Tibial nerve (tissue), 4 donors: ENCODE measurements at places on chromosomes 3 and 15. TPM values are rescaled to one million over a fixed set of nuclear protein-coding genes. Genes with fewer than 3 reads are reported as not detected.

DNA sequence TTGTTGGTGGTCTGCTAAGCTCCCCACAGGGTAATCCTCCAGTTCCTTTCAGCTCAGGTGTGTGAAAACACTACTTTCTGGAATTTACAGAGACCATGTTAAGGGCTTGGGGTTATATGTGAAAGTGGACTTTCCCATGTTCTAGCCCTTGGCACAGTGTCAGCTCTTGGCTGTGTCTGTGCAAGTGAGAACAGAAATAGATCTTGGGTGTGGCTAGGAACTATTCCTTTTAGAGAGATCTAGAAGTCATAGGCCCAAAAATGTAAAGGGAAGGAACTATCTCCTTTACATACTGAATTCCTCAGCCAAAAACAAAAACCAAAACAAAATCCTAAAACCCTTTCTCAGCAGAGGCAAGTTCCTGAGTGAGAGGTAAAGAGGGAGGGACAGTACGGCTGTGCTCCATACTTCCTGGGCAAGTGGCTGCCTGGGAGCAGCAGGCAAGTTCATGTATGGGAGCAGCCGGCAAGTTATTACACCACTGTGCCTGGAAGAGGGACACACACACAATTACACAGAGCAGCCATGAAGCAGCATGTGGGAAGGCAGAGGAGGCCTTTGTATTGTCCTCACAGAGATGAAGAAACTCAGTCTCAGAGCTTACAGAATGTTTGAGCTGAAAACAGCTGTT lies 19.9 kb upstream of the C3orf62 start:
- DNase-seq: peak; percentile 33

DNA sequence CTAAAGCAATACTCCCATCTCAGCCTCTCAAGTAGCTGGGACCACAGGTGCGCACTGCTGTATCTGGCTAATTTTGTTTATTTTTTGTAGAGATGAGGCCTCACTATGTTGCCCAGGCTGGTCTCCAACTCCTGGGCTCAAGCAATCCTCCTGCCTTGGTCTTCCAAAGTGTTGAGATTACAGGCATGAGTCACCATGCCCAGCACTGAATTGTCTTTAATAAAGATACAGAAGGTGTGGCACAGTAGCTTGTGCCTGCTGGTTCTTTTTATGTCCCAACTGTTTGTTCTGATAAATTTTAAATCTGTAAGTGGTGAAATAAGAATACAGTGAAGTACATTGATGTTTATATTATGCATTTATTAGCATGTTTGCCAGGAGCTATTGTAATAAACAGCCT lies 20.6 kb upstream of the TRAK1 start:
- no peak for DNase-seq

The SCN11A gene
- total RNA-seq: 0.30 TPM

DNA sequence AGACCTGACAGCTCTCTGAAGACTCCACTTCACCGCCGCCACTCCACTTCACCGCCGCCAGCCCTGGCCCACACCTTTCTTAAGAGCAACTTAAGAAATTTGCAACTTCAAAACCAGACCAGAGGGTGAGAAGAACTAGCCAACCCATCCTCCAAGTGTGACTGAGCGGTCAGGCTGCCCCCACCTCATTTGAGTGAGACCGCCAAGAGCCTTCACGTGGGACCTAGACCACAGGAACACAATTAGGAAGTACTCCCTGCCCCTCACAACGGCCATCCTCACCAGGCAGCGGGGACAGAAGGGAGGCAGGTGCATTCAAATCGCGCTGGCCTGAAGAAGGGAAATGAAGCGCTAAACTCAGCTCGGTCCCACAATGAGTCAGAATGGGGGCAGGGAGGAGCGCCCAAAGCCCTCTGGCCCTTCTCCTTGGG lies 156.8 kb upstream of the BCL6 start:
- DNase-seq: no peak

DNA sequence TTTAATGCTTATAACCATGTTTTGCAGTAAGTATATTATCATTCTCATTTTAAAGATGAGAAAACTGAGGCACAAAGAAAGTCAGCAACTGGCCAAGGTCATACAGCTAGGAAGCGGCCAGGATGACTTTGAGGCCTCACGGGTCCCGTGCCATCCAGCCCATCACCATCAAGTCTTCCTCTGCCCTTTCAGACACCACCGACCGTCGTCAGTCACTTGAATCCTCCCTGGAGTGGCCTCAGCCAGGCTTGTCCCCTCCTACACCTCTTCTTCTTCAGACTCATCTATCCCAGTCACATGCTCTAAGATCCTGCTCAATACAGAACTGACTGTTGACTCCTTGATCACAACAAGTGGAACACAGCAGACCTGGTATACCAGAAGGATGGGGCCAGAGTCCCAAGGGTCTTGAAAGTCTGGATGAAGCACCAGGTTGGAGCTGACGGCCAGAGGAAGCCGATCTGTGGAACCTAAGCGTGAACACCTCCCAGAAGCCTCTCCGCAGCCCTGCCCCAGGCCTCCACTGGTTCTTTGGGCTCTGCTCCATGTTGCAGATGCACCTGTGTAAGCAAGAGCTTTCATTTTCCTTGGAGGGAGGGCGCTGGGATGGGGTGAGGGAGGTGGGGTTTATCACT lies 22.1 kb downstream of the ITGA11 start:
- DNase-seq: no peak

DNA sequence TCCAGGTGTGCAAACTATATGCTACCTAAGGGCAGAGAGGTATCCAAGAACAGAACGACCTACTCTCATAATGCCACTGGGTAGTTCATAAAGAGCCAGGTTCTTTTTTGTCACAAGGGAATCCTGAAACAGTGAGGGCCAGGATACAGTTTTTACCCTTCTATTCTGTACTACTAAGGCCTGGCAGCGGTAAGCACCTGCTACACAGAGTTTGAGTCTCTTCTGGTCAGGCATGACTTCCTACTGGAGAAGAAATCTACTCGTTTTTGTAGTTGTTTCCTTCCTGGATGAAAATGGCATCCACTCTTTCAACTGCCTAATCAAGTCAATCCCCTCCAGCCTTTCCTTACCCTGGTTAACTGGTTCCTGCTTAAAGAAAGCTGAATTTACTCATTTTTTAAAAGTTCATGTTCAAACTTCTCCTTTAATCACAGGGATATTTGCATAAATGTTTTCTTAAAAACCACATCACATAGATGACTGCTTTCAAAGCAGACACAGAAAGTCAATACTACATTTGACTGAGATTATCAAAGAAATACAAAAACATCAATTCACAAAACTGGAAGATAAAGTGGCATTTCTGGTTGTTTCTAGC lies 40.0 kb downstream of the MAP4 start:
- DNase-seq: no peak

The KBTBD13 gene
- not detected for total RNA-seq

The RTP4 gene
- total RNA-seq: 3.7 TPM

GRCh38 chr3:45895686-45896468 lies 9.5 kb downstream of the CCR9 start:
- DNase-seq: no peak

- DNase-seq: no peak
Measured at GRCh38 chr15:78968539-78969271, 23.9 kb upstream of the CTSH start.

GRCh38 chr15:66824424-66824823 lies 122.4 kb downstream of the SMAD6 start:
- DNase-seq: no peak

- no peak for DNase-seq
Measured at GRCh38 chr15:96583671-96584070, 253.2 kb downstream of the NR2F2 start.

The MRPS25 gene
- 22.7 TPM for total RNA-seq

GRCh38 chr15:67066959-67067853 lies 1.8 kb downstream of the SMAD3 start:
- DNase-seq: no peak

DNA sequence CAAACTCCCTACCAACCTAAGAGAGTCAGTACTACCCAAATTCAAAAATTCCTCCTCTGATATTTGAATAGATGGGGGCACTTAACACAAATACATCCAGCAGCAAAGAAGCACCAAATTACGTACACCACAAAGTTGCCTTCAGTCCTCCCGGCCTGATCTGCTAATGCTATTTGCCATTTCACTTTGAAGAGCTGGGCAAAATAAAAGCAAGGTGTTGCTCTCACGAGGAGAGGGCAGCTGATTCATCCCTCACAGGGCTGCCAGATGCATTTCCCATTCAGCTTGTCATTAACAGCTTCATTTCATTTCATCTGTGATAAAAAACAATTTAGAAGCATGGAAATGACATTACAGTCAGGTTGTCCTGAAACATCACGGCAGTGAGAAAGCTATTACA lies 283.4 kb upstream of the VEPH1 start:
- no peak for DNase-seq

GRCh38 chr3:83946049-83946448 lies 1012.7 kb upstream of the CADM2 start:
- DNase-seq: no peak

DNA sequence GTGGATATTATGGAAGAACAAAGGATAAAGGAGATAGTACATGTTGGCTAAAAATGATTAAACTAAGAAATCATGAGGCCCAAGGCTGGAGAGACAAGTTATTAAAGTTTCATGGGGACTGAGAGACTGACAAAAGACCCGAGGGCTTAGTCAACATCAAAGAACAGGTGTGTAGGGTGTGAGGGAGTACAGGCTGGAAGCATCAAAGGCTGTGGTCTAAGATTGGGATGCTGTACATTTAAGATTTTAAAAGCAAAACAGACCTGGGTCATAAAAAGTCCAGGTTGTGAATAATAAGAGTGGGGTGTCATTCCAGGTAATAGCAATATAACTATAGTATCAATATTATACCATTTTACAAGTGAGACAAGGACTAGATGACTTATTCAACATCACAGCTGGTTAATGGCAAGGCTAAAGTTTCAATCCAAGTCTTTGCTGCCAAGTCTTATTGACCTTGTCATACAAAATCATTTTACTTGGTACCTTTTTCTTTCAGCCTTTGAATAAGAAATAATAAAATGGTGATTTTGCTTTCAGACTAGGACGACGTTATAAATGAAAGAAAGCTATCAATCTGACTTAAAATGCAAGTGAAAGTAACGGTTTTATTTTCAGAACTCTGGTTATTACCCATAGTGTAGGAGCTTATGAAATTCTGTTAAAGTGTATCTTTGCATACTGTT lies 211.6 kb downstream of the TNIK start:
- DNase-seq: no peak

The FOXL2NB gene
- not detected for total RNA-seq

The C3orf20 gene
- total RNA-seq: not detected

DNA sequence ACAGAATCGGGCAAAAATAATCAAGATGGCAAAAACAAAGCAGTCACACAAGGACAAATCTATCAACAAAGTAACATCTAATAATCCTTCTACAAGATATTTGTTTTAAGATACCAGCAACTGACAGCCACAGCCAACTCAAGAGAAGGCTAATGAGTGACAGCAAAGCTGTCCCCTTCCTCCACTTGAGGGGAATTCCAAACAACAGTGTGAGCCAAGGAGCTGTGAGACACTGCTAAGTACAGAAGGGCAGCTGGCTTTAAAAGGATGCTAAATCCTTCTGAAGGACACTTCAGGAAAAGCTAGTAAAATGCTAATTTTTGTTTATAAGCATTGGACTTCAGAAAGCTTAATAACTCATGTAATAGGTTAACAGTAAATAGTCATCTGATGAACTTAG lies 120.3 kb upstream of the GOLGA8J start:
- no peak for DNase-seq
